Stimulated activated CD4-positive, alpha-beta T cell treated with anti-CD3 and anti-CD28 coated beads, Interleukin-4, amount 100 ng/mL, for 48 hours (primary cell): ENCODE measurements at places on chromosomes 7 and 10.

DNA sequence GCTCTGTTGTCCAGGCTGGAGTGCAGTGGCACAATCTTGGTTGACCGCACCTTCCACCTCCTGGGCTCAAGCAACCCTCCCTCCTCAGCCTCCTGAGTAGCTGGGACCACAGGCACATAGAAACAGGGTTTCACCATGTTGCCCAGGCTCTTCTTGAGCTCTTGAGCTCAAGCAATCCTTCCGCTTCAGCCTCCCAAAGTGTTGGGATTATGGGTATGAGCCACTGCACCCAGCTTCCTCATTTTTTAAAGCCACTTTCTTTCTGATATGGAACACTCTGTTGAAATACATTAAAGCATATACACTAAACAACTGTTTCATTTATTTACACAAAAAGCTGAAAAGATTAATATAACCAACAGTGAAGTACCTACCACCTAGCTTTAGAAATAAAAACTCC, 117.2 kb downstream of the CLEC2L start:
- DNase-seq: no peak

- no peak for DNase-seq
Measured at GRCh38 chr7:110539216-110539615, 551.7 kb upstream of the LRRN3 start.

GRCh38 chr7:102012941-102013461, 195.6 kb downstream of the CUX1 start:
- DNase-seq: no peak

- no peak for DNase-seq
Measured at GRCh38 chr7:47071866-47072265, 510.0 kb downstream of the TNS3 start.

- no peak for DNase-seq
Measured at GRCh38 chr10:63058236-63058635, 74.9 kb upstream of the NRBF2 start.

DNA sequence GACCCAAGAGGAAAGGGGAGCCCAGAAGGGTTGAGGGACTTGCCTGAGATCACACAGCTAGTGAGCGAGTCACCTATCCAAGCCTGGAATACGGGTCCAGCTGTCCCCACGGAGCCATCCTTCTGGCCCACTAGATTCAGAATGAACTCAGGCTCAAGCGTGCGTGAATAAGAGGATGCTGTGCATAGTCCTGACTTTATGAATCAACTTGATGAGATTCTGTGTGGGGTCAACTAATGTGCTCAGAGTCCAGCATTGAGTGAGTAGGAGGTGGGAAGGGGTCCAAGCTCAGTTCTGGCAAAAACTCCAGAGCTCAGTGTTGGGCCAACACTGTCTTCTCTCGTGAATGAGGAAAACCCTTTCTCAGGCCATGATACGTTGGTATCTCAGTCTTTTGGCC, 41.4 kb downstream of the CAMK1D start:
- DNase-seq: no peak

DNA sequence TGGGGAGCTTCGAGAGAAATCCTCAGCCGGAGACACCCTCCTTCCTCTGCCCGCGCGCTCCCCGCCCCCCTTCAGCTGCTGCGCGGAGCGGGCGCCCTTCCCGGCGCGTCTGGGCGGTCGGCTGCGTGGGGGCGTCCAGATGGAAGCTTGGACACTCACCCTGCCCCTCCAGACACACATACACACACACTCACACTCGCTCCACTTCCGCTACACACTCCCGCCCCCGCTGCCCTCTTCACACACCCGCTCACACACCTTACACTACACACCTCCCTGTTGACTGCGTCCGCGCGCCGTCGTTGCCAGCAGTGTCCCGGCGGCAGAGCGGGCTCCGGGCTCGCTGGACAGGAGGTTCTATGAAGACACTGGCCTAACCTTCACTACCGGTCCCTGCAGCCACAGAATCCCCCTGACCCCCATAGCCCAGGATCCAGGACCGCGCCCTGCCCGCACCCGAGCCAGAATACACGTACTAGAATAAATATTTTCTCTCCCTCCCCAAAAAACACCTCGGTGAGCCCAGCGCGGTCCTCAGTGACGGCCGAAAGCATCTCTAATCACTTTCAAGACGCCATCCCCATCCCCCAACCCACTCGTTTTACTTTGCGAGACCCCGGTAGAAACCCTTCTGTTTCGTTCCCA, 1.1 kb upstream of the EGR2 start:
- DNase-seq: peak; percentile 55

DNA sequence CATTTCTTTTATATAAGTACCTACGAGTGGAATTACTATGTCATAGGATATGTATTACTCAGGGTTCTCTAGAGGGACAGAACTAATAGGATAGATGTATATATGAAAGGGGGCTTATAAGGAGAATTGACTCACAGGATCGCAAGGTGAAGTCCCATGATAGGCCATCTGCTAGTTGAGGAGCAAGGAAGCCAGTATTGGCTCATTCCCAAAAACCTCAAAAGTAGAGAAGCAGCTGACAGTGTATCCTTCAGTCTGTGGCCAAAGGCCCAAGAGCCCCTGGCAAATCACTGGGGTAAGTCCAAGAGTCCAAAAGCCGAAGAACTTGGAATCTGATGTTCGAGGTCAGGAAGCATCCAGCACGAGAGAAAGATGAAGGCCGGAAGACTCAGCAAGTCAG, 59.8 kb downstream of the GALNT17 start:
- no peak for DNase-seq

- no peak for DNase-seq
Measured at GRCh38 chr7:127588697-127589482, 679 bp downstream of the ARF5 start.

GRCh38 chr7:18846765-18847215, 270.6 kb downstream of the TWIST1 start:
- DNase-seq: no peak

- no peak for DNase-seq
Measured at GRCh38 chr7:1854866-1855724, 185.0 kb downstream of the ELFN1 start.

DNA sequence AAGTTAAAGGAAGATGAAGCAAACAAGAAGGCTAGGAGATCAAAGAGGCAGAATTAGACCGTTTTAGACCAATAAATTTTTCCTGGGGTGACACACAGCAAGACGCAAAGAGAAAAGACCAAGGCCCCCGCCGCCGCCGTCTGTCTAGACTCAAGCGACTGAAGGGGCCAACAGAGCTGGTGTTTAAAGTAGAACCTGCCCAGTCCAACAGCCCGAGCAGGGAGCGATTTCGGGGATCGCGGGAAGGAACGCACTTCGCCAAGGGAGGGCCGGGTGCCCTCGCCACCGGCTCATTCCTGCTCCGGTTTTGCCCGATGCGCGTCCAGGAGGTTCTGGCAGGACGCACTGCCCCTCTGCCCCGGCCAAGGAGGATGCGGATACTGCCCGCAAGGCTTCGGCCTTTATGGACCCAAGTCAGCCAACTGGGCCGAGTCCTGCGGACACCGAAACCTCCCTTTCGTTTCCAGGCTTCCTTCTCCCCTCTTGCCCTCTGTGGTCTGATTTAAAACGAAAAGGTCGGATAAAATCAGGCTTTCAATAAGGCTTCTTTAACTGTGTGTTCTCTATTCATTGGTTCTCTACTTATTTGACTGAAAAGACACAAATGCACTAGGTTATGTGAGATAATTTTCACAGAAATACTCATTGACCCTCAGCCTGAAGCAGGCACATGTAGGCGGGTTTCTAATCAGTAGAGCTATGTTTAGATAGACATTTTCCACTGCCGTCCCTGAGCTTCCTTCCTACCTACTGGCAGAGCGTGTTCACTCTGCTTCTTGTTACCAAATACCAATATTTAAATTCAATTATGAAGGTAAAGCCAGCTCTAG, 2.2 kb upstream of the HOXA7 start:
- DNase-seq: no peak

DNA sequence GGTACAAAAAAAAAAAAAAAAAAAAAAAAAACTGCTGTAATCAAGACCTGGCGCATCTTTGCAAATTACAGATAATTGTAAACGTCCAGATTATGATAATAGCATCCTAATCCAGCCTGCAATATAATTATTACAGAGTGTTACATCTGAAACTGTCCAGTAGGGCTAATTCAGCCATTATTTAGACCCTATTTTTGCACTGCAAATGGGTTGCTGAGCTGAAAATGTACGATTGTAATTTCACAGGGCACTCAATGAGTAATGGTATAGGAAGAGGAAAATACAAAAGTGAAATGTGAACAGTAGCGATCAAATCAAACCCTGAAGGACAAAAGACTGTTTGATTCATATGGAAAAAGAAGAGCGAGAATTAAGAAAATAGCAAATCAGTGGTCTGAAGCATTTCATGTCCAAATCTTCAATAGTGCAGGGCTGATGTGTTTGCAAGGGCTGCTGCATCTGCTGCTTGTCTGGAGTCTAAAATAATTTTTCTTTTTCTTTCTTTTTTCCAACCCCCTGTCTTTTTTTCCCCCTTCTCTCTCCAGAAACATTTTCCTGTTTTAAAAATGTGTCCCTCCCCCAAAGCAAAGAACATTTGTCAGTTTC, 8.9 kb downstream of the DLX6 start:
- DNase-seq: no peak

GRCh38 chr10:77007834-77008233, 629.8 kb downstream of the KCNMA1 start:
- no peak for DNase-seq
